ENCODE measurements at places on chromosomes 11 and 22.

- peak; percentile 17 for DNase-seq
Measured at GRCh38 chr22:49087716-49088601, 739.7 kb downstream of the BRD1 start.

- peak; percentile 37 for DNase-seq
Measured at GRCh38 chr11:1546536-1547466, 25.3 kb downstream of the DUSP8 start.

- DNase-seq = no peak
Measured at GRCh38 chr11:113286009-113286408, 28.4 kb upstream of the TTC12 start.

GRCh38 chr11:26228778-26229177 lies 103.2 kb upstream of the ANO3 start:
- DNase-seq = no peak

DNA sequence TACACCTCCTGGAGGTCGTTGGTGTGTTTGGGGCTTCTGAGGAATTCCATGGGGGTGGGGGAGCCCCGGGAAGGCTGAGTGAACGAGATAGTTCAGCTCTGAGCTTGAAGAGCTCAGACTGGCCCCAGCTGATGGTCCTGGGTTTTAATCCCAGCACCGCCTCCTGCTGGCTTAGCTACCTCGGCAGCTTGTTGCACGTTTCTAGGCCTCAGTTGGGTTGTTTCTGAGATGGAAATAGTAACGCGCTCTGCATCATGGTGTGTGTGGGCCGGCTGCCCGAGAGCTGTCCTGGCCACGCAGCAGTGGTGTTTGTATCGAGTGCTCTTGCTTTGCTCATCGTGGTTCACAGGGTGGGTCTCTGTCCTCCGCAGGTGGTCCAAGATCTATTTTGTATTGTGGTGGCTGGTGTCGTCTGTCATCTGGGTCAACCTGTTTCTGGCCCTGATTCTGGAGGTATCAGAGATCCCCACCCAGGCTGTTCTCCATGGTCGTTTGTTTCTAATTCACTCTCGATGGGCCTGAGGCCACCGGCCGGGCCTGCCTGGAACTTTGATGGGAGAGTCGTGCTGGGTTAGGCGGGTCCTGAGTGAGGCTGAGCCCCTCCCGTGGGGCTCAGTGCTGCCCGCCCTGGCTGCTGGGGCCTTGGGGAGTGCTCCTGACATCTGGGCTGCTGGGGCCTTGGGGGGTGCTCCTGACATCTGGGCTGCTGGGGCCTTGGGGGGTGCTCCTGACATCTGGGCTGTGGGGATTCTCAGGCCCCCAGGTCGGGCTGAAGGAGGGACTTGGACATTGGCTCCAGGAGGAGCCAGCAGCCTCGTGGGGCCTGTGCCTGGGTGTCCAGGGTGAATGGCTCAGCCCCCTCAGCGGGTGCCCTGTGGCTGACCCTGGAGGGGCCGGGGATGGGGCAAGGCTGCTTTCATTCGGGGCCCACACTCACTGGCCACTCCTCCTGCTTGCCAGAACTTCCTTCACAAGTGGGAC lies 37.7 kb downstream of the TPCN2 start:
- DNase-seq = no peak

All from lung (tissue), 17 donors.